Stimulated activated CD4-positive, alpha-beta T cell treated with anti-CD3 and anti-CD28 coated beads, Interleukin-1b, Interleukin-23, amount 100 ng/mL, for 1 hour (primary cell): ENCODE measurements at places on chromosomes 12 and 14.

GRCh38 chr12:80053051-80053790 lies 46.1 kb upstream of the OTOGL start:
- DNase-seq: no peak

DNA sequence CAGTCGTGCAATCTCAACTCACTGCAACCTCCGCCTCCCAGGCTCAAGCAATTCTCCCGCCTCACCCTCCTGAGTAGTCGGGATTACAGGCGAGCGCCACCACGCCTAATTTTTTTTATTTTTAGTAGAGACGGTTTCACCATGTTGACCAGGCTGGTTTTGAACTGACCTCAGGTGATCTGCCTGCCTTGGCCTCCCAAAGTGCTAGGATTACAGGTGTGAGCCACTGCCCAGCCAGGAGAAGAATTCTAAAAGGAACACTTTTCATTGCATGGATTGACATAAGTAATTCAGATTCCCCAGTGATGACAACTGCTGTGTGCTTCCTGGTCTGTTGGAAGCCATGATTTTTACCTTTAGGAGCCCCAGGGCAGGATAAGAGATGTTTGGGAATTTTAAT lies 22.1 kb downstream of the DMAC2L start:
- no peak for DNase-seq

GRCh38 chr14:38205119-38205813 lies 2.4 kb upstream of the SSTR1 start:
- DNase-seq: no peak

DNA sequence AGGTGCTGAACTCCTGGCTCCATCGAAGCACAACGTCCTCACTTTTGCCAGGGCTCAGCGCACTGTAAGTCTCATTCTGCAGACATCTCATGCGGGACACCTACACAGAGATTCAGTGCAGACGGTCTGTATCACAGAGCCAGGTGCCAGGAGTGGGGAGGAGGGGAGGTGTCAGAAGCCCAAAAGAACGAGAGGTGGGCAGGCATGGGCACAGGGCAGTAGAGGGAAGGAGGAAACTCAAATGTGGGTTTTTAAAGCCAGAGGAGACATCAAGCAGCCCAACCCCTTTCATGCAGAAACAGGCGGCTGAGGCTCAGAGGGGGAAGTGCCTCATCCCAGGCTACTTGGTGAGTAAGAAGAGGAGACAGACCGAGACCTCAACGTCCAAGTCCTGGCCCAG lies 2.5 kb upstream of the LPAR5 start:
- DNase-seq: no peak

DNA sequence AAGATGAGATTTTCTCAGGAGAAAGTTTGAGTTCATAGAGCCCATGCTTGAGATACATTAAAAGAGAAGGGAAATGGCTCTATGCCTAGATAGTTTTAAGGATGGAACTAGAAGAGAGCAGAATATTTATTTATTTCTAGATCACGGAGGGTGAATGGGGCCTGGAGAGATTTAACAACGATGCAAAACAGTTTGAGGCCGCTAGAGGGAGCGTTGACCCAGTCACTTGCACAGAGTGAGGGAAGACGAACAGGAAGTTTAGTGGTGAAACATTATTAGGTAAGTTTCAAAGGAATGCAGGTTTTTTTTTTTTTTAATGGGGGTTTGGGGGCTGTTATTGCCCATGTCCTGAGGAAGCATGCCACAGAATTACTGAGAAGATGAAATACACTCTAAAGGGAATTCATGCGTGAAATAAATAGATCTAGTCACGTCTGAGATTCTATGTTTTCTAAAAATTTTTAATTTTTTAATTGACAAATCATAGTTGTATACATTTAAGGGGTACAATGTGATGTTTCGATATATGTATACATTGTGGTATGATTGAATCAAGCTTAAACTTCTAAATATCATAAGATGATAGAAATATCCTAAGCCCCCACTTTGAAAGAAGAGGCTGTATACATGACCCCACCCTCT lies 14.8 kb upstream of the PPP1R1A start:
- peak; percentile 33 for DNase-seq

DNA sequence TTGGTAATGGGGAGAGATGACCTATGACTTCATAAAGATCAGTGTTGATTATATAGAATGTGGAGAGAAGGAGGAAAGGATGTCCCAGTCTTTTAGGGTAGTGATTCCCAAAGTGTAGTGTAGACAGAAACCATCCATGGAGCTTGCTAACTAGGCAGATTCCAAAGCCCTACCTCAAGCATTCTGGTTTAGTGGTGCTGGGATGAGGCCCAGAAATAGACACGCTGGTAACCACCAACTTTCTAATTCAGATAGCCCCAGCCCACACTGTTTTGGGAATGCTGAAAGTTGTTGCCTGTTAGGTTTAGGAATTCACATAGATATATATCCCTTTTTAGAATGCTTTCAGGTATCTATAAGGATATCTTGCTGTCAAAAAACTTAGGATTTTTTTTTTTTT lies 69.2 kb downstream of the STAB2 start:
- DNase-seq: no peak

- DNase-seq: no peak
These were observed 19.1 kb downstream of the BBOF1 start for GRCh38 chr14:74038020-74038859.

DNA sequence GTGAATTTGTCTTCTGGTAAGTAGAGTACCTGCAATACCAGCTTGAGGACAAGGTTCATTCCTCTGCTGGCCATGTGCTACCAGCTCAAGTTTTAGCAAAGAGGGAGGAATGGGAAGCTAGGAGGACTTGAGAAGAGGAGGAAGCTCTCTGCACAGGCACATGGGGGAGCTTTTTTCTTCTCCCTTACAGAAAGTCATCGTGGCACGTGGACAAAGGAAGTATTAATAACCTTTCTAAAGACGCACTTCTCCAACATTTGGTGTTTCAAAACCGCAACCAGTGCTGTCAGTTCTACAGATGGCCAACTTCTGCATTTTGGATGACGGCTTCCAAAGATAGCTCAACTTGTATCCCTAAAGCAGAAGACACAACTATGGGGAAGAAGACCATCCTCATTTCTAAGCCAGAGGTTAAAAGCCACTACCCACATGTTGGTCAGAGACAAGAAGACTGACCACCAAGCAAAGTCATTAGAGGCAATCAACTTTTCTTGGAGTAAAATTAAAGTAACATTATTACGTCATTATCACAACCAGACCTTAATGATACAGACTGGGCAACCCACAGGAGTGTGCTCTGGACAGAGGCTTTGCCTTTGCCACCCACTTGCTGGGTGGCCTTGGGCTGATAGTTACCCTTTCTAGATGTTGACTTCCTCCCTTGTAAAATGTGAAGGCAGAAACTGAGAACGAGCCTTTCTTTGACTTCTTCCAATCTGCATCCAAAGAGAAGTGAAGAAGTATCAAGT lies 12.3 kb upstream of the TMED10 start:
- no peak for DNase-seq

DNA sequence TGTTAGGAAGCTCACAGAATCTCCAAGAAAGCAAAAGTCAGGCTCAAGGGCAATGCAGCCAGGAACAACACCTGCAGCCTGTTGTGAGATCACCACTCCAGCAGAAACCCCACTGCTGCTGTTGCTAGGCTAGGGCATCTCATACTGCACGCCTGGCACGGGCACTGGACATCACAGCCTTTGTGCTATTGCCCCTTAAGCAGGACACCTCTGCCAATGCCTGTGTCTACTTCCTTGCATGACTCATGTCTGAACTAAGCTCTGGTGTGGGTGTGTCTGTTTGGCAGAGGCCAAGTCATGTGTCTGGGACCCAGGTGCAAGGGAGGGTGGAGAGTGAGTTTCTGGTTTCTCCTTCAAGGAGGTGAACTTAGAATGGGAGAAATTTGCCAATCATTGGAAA lies 10.0 kb upstream of the DDX47 start:
- no peak for DNase-seq

GRCh38 chr12:55847603-55848291 lies 5.0 kb upstream of the MMP19 start:
- DNase-seq: no peak

DNA sequence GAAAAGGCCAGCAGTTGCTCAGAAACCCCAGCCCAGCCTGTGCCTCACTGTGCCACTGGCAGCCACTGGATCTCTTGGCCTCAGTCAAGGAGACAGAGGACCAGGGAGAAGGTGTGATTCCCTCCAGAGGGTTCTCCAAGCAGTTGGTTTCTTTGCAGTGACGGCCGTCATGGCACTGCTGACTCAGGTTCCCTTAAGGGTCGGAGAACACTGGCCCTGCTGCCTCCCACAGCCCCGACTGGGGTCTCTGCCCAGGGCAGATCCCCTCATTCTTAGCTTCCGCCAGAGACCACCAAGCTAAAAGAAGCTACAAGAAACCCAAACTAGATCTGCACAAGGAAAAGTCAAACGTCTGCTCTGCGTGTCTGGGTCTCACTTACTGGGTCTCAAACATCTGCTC lies 16.4 kb downstream of the TSPAN11 start:
- DNase-seq: no peak
